ENCODE measurements at places on chromosomes 12 and 14.

- DNase-seq = no peak
Measured at GRCh38 chr12:5856692-5857091, 88.4 kb downstream of the ANO2 start.

- DNase-seq = peak; percentile 9
Measured at GRCh38 chr12:13000925-13001774, 1.1 kb upstream of the HEBP1 start.

DNA sequence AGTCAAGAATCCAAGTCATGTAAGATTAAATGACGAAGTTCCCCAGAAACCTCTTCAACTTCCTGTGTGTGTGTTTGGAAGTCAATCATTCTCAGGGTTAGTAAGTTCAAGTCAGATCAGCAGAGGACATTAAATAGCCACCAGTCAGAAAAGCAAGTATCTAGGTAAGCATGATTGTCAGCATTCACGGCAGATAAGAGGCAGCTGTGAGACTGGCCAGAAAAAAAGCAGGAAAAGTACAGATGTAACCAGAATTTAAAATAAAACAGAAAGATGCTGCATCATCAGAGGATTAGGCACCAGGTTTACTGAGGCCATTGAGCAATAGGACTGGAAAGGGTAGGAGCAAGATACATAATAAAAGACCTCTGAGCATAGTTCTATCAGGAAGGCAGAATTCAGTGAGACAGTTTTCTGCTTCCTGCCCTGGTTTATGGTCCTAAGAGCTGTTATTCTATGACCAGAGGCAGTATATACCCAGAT, 606.9 kb downstream of the FSCB start:
- DNase-seq = no peak

GRCh38 chr12:88327276-88327675, 185.2 kb downstream of the TMTC3 start:
- DNase-seq = no peak

DNA sequence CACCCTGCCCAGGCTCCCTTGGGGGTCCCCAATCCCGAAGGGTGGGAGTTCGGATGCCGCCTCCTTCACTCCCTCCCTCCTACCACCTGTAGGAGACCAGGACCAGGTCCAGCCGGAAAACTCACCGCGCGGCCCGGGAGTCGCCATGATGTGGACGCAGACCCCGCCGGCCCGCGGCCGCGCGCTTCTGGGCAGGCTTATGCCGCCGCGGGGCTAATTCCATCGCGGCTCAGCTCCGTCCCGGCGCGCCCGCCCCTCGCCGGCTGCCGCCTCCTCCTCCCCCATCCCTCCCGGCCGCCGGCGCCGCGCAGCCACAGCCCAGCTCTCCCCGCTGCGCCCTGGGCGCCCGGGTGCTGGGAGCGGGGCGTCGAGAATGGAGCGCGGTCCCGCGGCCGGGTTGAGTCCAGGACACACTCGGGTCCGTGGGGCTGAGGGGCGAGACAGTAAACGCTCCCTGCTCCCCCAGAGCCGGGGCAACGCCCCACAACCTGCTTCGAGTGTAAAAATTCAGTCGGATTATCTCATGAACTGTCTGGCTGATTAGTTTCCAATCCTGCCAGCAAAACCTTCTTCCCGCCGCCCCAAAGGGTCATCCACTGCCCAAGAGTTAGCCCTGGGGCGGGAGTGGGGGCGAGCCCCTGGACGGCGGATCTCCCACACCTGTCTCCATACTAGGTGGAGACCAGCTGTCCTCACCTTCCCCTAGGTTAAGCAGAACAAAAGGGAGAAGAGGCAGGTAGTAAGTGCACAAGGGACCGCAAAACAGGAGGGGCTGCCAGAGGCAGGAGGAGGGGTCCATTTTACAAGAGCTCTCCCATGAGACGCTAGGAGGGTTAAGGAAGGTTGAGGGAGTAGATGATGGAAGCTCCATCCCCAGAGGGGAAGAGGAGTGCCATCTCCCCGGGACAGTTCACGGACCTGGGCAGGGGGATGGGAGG, at the start of gene ANO2:
ANO2 (minus strand) TSS at position 189 of the 938 bp plus-strand sequence; CDS start at position 147, 42 bp downstream.
- DNase-seq = no peak

- DNase-seq = no peak
Measured at GRCh38 chr14:85399186-85399585, 130.8 kb upstream of the FLRT2 start.

DNA sequence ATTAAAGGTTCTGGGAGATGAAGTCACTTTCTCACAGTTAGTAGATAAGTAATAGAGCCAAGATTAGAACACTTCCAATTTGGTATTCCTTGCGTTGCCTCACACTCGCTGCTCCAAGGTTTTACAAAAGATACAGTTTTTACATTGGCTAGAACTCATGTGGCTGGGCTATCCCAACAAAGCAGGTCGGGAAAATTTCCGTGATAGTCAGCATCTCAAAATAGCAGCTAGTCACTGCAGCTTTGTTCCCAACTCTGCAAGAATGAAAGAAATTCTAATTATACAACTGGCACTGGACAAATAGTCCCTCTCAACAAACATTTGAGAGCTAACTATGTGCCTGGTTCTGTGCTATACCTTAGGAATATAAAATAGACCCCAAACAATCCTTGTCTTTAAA, 24.6 kb upstream of the PPP1R12A start:
- DNase-seq = no peak

DNA sequence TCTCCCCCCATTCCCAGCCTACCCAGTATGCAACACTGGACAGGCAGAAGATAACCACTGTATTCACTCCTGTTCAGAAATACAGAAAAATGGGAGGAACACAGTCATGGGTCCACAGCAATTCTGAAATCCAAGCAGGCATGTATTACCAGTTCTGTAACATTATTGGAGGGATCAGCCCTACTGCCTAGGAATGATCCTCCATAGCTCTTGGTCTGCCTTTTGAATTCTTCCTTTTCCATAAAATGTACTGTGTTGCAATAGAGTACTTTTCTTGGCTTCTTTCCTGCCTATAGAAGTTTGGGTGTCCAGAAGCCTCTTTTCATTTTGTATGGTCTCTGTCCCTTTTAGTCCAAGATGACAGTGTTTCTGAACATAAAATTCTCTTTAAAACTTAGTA, 46.5 kb downstream of the SPATS2 start:
- DNase-seq = no peak

DNA sequence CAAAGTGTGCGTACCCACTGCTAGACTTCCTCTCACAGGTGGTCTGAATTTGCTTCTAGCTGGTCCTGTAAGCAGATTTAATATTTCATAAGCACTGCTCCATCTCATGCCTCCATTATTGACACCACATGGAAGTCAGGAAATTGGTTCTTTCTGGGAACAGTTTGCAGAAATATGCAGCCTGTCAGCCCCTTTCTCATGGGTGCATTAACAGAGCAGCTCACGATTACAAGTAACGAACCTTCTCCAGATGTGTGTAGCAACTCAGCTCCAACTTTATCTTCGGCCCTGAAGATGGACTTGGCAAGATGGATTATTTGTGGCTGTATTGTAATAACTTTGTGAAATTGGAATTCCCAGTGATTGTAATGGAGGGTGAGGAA, 214.5 kb upstream of the DDHD1 start:
- no peak for DNase-seq

DNA sequence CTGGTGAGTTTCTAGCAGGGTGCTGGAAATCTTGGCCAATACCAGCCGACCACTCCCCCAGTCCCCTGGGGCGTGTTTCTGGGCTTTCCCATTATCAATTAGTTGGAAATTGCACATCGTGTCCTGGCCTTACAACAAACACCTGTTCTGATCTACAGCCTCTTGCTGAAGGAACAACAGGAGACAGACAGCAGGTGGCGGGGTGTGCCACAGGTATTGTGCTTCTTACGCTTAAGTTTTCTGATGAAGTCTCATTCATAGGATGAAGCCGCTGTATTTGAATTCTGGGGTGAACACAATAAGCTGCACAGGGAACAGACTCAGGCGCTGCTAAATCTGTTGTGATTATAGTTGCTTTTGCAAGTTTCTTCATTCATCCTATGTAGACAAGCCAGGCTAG, 703 bp downstream of the HIGD1C start:
- no peak for DNase-seq

DNA sequence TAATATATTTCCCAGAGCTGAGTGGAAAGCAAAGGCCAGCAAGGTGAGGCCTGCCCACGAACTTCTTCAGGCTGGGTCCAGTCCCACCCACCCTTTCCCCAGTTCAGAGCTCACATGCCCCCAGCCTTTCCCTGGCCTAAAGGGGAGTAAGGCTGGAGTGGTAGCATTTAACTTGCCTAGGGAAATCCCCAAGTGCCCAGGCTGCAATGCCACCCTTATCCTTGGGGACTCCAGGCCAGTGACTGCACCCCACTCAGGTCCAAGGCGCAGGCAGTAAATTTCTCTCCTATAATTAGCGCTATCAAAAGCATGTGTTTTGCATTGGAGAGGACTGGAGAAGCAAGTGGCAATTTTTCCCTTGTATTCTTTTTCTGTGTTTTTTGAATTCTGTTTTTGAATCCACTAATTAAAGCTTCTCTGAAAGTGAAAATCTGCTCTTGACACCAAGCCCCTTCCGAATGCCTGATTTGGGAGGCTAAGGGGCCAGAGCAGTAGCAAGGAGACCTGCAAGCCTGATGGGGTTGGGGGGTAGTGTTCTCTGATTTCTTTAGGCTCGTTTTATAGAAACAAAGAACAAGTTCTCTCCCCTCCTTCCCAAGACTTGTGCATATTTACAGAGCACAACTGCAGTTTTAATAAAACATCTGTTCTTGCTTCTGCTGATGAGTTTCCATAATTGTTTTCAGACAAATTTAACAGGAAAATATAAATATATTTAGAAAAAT, 3.5 kb upstream of the HOXC6 start:
- no peak for DNase-seq

DNA sequence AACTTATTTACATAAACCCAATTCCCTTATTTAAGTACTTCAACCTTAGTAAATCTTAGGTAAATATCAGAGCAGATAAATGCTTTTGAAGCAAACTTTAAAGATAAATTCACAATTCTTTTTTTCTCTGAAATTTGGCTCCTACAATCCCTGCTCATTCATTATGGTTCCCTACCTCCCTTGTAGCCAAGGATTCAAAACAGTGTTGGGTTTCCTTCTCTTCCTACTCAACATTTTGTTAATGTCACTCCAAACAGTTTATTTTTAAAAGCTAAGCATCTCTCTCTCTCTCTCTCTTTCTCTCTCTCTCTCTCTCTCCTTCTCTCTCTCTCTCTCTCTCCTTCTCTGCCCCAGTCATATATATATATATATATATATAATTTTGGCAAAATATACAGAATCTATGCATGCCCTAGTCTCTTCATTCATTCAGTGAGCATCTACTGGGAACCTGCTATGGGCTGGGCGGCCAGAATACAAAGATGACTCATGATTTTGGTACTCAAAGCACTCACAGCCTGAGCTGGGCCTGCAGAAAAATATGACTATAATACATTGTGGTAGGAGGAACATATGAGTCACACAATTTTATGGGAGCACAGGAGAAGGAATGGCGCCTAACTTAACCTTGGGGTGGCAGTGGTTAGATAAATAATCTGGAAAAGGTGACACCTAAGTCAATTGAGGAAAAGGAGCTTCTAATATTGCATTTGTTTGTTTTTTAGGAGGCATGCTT, 123.7 kb upstream of the DHRS4 start:
- no peak for DNase-seq

DNA sequence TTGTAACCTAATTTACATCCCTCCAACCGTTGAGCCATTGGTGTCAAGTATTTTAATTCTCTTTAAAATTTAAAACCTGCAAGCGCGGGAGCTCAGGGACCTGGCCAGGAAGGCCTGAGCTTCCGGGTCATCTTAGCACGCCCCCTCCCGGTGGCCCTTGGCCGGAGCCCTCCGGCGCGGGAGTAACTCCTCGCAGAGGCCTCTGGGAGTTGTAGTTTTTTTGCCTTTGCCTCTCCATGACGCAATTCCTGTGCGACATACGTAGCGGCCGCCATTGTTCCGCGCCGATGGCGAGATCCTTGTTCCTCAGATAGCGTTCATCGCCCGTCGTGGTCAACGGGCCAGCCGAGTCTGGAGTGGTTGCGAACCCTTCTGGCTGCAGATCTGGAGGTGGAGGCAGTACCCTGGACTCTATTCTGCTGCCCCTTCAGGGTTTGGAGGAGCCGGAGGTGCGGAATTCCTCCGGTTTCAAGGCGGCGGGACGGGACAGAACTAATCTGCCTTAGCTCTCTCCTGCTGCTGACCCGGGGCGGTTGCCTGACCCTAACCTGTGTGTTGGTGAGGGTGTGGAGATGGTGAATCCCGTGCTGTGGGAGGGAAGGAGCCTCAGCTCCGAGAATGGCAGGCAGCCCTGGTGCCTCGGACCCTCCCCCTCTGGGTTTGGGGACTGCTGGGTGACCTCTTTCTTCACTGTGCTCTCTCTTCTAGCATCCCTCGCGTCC, at the start of gene ZNF268:
ZNF268 (plus strand) TSS at position 258 of the 722 bp plus-strand sequence. CDS start 503 bp downstream, outside the sequence.
- peak; percentile 86 for DNase-seq

GRCh38 chr12:130677957-130678558, 38.0 kb downstream of the RIMBP2 start:
- no peak for DNase-seq

DNA sequence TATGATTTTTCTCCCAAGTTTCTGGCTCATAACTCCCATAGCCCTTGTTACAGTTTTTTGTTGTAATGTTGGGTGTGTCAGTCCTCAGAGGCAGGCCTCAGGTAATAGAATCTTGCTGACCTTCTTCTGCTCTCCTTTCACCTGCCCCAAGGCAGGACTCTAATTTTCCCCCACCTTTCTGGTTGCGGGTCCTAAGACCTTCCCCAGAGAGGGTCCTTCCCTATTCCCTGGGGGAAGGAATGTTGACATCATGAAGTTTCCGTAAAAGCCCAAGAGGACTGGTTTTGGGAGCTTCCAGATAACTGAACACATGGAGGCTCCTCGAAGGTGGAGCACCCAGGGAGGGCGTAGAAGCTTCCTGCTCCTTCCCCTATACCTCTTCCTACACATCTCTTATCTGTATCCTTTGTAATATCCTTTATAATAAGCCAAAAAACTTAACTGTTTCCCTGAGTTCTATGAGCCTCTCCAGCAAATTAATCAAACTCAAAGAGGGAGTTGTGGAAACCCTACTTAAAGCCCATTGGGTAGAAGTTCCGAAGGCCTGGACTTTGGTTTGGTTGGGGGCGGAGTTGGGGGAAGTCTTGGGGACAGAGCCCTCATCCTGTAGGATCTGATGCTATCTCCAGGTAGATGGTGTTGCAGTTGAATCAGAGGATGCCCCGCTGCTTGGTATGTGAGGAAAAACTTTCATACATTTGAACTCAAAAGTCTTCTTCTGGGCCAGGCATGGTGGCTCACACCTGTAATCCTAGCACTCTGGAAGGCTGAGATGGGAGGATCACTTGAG, 9.0 kb upstream of the TMED10 start:
- DNase-seq = no peak

DNA sequence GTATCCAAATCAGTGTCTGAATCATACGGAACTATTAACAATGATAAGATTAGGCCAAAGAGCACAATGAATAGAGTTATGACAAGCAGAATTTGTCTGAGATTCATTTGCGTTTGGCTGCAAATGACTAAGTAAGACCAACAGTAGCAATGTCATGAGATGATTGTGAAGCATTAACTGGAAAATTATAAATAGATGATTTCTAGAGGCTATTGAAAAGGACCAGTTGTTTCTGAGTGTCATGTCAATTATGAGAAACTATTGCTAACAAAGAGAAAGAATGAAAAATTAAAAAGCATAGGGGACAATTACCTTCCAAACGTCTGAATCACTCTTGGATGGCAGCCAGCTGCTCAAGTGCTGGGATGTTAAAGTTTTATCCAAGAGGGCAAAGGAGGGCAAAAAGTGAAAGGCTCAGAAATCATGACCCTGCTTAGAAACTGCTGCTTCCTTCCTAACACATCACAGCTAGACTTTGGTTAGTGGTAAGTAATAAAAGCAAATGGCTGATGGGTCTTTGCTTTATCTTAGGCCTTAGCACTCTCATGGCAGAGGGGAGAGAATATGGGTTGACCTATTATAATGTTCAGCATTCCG, 89.0 kb downstream of the AKAP6 start:
- no peak for DNase-seq
